Thoracic aorta (tissue), 2 donors: ENCODE measurements at places on chromosomes 7 and 10. TPM values are rescaled to one million over a fixed set of nuclear protein-coding genes. Genes with fewer than 3 reads are reported as not detected.

The EEPD1 gene
- total RNA-seq, result 14.6 TPM

The ETV1 gene
- total RNA-seq, result 8.7 TPM

The LIPM gene
- total RNA-seq, result not detected

The ACTL6B gene
- not detected for total RNA-seq

DNA sequence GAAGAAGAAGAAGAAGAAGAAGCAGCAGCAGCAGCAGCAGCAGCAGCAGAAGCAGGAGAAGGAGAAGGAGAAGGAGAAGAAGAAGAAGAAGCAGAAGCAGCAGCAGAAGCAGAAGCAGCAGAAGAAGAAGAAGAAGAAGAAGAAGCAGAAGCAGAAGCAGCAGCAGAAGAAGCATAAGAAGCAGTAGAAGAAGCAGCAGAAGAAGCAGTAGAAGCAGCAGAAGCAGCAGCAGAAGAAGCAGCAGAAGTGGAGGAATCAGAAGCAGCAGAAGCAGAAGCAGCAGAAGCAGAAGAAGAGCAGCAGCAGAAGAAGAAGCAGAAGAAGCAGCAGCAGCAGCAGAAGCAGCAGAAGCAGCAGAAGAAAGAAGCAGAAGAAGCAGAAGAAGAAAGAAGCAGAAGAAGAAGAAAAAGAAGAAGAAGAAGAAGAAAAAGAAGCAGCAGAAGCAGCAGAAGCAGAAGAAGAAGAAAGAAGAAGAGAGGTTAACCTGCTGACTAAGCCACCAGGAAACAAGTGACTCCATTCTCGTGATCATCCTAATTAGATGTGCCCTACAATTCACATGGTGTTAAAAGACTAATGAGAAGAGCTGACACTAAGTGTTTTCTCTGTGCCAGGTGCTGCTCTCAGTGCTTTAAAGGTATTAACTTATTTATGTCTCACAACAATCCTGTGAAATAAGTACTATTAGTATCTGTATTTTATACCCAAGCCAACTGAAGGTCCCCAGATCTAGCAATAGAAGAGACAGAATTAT is 11.6 kb downstream of the CDNF start:
- no peaks in the 10 kb centered on the region for H3K36me3 ChIP-seq
- H3K4me1 ChIP-seq, result no peaks in the 10 kb centered on the region
- H3K4me3 ChIP-seq, result no peak overlapping the region
- H3K27me3 ChIP-seq, result no peaks in the 10 kb centered on the region
- DNase-seq, result no peak

DNA sequence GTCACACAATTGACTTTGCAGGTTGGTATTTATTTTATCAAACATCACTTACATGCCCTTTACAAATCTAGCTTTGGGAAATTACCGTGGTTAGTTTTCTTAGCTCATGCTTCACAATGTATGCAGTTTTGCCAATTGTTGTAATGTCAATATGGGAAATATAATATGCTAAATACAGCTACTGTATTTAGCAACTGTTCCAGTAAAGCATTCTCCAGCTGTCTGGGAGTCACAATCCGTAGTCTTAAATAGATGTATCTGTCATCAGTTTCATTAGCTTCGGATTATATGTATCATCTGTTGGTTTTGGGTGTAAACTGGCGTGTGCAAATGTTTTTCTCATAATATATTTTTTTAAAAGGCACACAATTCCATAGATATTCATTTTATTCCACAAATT is 19.4 kb upstream of the AHR start:
- H3K36me3 ChIP-seq, result no peaks in the 10 kb centered on the region
- H3K4me1 ChIP-seq, result peaks cover 19% of the 10 kb centered on the region

DNA sequence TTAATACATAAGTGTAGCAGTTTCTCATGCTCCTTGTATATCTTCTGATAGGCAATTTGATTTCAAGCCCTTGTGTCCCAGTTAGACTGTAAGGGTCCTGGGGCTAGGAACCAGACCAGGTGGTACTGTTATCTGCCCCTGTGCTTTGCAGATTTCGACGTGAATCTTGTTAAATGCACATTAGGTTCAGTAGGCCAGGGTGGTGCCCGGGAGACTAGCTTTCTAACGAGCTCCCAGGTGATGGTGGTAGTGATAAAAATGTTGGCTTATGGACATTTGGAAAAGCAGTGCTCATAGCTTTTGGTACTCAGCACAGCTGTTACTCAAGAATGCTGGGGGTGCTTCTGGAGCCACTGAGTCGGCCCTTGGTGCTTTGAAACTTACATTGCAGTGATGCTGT is 64.2 kb downstream of the PRPF18 start:
- no peak overlapping the region for H3K27ac ChIP-seq
- H3K4me3 ChIP-seq, result no peak overlapping the region
- no peaks in the 10 kb centered on the region for H3K27me3 ChIP-seq

GRCh38 chr7:133573554-133574265 is 320.8 kb downstream of the EXOC4 start:
- no peak overlapping the region for H3K4me3 ChIP-seq
- no peaks in the 10 kb centered on the region for H3K36me3 ChIP-seq
- no peak for DNase-seq
- no peak overlapping the region for H3K27ac ChIP-seq

GRCh38 chr10:5314840-5315239 is 49.9 kb upstream of the UCN3 start:
- H3K27me3 ChIP-seq, result no peaks in the 10 kb centered on the region
- DNase-seq, result no peak
- no peak overlapping the region for H3K4me3 ChIP-seq
- no peaks in the 10 kb centered on the region for H3K4me1 ChIP-seq

DNA sequence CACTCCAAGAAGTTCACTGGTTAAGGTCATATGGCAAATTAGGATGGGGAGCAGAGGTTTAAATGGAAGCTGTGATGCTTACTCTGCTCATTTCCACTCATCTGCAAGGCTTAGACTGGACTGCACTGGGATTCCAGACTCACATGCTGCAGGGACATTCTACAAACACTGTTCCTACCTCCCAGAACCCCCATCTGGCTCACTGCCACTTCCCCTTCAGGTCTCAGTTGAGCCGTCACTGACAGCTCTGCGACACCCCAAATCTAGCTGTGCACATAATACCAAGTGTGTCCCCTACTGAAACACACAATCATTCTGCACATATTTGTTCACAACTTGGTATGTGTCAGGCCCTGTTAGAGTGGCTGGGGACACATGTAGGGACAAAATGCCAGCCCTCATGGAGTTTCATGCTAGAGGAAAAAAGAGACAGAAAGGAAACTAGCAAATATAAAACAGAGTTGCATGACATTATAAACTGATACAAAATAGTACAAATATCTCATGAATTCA is 5.4 kb downstream of the PRKCQ start:
- no peak overlapping the region for H3K4me3 ChIP-seq
- H3K36me3 ChIP-seq, result no peaks in the 10 kb centered on the region
- H3K27ac ChIP-seq, result no peak overlapping the region
- H3K27me3 ChIP-seq, result no peaks in the 10 kb centered on the region
- no peaks in the 10 kb centered on the region for H3K4me1 ChIP-seq

- no peaks in the 10 kb centered on the region for H3K27me3 ChIP-seq
- H3K27ac ChIP-seq, result no peak overlapping the region
- DNase-seq, result no peak
- no peaks in the 10 kb centered on the region for H3K4me1 ChIP-seq
- H3K36me3 ChIP-seq, result no peaks in the 10 kb centered on the region
These were observed 11.1 kb downstream of the KCP start for GRCh38 chr7:128899392-128899791.

- H3K4me3 ChIP-seq, result peak overlapping the region; percentile 58
- peaks cover 6% of the 10 kb centered on the region for H3K4me1 ChIP-seq
- DNase-seq, result no peak
- no peaks in the 10 kb centered on the region for H3K27me3 ChIP-seq
- peak overlapping the region; percentile 36 for H3K27ac ChIP-seq
These were observed 38.4 kb downstream of the DIP2C start for GRCh38 chr10:650886-651615.

GRCh38 chr7:108335269-108335918 is 120.8 kb downstream of the NRCAM start:
- no peak overlapping the region for H3K4me3 ChIP-seq
- no peaks in the 10 kb centered on the region for H3K27me3 ChIP-seq
- H3K27ac ChIP-seq, result no peak overlapping the region
- no peaks in the 10 kb centered on the region for H3K36me3 ChIP-seq

- H3K27me3 ChIP-seq, result no peaks in the 10 kb centered on the region
- DNase-seq, result no peak
- peaks cover 9% of the 10 kb centered on the region for H3K4me1 ChIP-seq
- H3K36me3 ChIP-seq, result no peaks in the 10 kb centered on the region
These were observed 115.1 kb downstream of the PON1 start for GRCh38 chr7:95209276-95209675.

GRCh38 chr10:6578795-6579182 is 1.3 kb downstream of the PRKCQ start:
- no peak overlapping the region for H3K27ac ChIP-seq
- H3K4me3 ChIP-seq, result peak overlapping the region; percentile 72
- H3K27me3 ChIP-seq, result no peaks in the 10 kb centered on the region
- no peak for DNase-seq
- no peaks in the 10 kb centered on the region for H3K4me1 ChIP-seq

DNA sequence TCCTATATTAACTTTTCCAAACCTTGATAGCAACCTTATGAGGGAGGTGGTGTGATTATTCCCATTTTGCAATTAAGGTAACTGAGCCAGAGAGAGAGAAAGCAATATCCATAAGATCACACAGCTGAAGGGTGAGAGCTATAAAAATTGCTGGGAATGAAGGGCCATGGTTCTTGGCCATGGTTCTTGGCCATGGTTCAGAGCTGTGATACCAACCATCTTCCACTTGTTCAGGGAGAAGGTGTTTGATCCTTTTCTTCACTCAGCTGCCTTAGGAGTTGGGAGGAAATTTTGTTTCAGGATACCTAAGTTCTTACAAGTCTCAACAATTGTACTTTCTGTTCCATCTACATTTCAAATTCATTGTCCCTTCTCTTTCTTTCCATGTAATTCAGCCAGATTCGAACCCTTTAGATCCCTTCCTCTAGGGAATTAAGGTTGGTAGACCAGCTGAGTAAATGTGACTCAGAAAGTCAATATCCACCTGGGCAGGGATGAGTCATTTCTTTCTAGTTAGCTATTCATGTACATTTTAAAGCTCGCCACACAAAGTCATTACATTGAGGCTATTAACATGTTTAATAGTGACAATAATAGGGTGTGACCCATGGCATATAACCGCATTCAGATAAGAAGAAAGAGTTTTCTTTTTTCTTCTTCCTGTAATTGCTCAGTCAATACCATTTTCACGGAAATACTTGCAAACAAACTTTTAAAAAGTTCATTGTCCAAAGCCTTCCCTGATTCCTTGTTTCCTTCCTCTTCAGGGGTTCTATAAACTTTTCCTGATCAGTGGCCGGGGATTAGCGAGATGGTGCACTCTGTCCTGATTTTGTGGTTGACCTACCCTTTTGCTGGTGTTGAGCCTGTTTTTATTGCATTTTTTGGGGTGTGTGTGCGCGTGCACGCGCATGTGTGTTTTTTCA is 143.4 kb downstream of the TCF7L2 start:
- DNase-seq, result no peak
- peaks cover 35% of the 10 kb centered on the region for H3K4me1 ChIP-seq
- no peaks in the 10 kb centered on the region for H3K27me3 ChIP-seq
- no peak overlapping the region for H3K27ac ChIP-seq
- H3K36me3 ChIP-seq, result peaks cover 5% of the 10 kb centered on the region
- H3K4me3 ChIP-seq, result no peak overlapping the region

DNA sequence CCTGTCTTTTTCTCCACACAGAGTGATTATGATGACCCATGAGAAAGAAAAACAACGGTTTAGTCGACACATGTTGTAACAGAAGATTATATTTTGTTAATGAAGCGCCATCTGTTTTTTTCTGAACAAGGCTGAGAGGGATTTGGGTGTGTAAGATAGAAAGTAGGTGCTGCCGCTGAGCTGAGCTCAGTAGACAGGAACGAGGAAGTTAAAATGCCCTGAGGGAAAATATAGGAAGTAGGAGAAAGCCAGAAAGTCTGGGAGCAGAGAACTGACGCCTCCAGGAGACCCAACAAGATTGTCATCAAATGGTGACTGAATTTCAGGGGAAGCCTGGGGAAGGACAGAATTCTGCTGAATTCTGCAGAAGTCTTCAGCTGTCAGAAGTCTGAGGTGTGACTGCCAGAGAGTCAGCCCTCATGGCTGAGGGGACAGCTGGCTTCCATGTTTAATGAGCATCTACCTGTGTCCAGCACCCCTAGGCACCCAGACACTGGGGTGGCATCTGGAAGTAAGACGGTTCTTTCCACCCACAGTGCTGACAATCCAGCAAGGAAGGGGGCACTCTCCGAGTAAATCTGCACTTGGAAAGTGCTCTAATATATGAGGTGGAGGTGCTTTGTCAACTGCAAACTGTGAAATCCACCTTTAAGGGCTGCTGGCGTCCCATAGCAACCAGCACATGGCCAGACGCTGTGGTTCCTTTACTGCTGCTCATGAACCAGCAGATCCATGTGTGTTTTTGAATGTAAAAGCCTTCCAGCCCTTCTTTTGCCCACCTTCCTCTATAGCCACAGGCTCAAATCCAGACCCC is 12.5 kb upstream of the TSPAN15 start:
- DNase-seq, result no peak
- H3K36me3 ChIP-seq, result no peaks in the 10 kb centered on the region
- no peak overlapping the region for H3K27ac ChIP-seq
- H3K27me3 ChIP-seq, result no peaks in the 10 kb centered on the region
- no peak overlapping the region for H3K4me3 ChIP-seq
- peaks cover 3% of the 10 kb centered on the region for H3K4me1 ChIP-seq
